Spinal cord (tissue), 10 donors: ENCODE measurements at places on chromosomes 2 and 18.

DNA sequence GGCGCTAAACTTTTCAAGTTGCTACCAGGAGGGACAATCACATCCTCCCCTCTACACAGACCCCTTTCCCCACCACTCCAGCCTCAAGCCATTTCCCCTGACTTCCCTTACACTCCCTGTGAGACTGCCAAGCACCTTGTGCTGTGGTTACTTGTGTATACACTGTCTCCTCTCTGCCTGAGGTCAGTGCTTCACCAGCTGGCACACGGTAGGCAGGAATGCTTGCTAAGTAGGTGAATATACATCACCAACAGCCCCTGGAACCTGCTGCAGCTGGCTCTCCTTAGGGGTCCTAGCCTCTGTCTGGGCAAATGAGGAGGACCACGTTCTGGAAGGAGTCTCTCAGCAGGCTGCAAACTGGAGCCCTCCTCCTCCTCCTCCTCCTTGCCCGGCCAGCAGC is 38.3 kb upstream of the ACAA2 start:
- DNase-seq: no peak

GRCh38 chr2:137987011-137987410 is 22.7 kb downstream of the HNMT start:
- DNase-seq: no peak

DNA sequence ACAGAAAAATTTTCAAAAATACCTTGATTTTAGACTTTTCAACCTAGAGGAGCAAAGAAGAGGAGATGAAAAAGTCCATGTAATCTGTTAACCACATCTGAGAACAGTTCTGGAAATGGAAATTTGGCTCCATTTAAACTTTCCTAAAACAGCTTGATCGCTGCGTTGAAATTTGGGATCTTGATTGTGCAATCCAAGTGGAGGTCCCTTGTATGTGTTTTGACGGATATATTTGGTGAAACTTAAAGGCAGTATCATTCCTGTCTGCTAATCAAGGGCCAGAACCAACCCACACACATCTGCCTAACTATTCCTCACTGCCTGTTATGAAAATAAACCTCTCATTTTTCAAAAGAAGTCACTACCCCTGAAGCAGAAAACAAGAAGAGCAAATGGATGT is 46.6 kb downstream of the SPATS2L start:
- DNase-seq: no peak

DNA sequence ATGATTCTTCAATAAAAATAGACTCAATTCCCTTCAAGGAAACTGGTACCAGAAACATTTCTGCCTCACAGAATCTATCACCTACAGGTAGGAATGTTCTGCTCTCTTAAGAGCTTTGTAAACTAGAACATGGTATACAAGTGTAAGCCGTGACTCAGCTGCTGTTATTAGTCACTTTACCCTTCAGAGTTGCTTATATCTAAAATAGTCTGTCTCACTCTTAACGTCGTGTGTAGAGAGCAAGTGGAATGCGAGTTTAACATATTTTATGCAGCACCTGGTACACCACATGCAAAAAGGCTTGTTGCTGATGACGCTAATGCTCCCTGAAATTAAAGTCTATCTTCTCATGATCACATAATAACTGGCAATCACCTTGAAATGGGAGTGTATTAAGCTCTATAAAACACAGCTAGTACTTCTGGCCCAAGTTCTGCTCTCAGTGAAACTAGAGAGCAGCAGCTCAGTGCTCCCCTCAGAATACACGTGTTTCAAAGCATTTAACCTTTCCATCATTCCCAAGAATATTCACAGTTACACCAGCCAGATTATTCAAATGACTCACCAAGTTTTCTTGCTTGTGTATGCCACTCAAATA is 420.0 kb downstream of the ZEB2 start:
- DNase-seq: no peak

GRCh38 chr2:36044411-36044810 is 311.2 kb upstream of the CRIM1 start:
- no peak for DNase-seq

DNA sequence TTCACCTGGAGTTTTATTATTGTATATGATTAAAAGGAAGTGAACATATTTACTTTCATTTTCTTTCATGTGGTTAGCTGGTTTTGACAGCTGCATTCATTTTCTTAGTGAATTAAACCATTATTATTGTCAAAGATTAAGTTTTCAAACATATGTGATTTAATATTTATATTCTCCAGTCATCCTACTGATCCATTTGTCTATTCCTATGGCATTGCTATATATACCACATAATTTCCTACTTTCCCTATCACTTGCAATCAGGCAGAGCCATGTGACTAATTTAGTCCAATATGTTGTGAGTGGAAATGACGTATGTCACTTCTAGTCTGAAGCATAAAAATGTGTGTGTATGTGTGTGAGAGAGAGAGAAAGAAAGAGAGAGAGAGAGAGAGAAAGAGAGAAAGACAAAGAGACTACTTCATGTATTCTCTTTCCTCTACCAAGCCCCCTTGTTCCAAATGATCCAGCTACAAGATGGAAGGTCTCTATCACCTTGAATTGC is 12.0 kb upstream of the TACR1 start:
- DNase-seq: no peak

DNA sequence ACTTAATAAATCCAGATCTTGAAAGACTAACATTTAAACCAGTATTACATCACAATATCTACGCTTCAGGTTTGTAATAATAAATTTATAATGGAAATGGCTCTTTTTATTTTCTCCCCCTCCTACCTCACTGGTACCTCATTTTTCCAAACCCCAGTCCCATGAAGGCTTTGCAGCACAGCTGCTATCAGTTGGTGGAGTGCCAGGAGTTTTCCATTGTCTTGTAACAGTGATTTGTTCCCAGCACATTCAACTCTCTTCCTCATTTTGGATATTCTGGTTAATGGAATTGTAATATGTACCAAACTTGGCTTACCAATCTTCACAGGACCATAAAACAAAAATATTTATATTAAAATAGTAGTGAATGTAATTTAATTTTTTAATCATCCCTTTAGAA is 91.2 kb downstream of the VRK2 start:
- no peak for DNase-seq
